ENCODE measurements at places on chromosomes 6 and 20.

DNA sequence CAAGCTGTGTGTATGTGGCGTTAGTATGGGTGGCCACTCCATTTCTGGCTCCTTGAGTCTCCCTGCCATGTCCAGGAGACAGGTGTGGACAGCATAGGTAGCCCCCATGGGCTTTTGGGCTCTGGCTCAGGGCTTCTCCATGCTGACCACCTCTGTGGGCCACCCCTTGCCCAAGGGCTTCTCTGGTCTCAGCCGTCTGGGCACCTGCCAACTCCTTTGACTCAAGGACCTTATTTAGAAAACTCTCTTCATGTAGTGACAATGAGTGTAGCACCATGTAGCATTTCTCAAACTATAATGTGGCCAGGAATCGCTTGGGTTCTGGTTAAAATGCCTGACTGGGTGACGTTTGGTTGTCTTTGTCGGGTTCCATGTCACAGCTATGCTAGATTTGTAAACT lies 5.1 kb upstream of the GTSF1L start:
- no peak for DNase-seq

- no peak for DNase-seq
Measured at GRCh38 chr6:131561925-131562707, 10.9 kb upstream of the ARG1 start.

DNA sequence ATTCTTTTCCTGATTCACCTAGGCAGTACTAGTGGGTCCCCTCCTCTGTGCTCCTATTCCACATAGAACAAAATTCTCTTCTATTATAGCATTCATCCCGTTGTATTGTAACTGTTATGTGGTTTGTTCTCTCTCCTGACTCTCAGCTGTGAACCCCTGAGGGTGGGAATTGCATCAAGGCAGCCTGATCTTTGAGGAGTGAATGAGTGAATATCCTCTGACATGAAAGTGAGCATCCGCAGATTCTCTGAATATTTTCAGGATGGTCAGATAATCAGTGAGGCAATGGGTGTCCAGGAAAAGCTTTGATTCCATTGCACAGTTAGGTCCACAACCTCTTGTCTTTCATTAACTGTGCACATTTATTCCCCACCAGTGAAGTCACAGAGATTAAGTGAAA lies 67.6 kb upstream of the SLC22A23 start:
- no peak for DNase-seq

GRCh38 chr6:35765739-35766138 lies 10.7 kb upstream of the CLPSL2 start:
- no peak for DNase-seq

DNA sequence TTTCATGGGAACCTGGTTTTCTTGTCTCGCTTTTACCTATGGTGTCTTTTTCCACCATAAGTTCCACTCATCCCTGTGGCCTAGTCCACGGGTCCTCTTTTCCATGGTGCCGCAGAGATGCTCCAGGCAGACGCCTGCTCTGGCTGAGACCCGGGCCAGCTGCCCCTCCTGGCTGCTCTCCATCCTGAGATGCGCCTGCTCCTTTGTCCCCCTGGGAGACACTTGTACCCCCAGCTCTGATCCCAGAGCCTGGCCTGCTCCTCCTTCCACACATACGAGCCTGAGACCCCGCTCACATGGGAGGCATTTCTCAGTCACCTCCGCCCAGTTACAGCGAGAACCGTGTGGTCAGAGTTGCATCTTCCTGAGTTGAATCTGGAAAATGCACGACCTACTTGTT lies 29.6 kb downstream of the RNASET2 start:
- no peak for DNase-seq

- DNase-seq, result no peak
Measured at GRCh38 chr20:56431471-56431870, 19.4 kb downstream of the CASS4 start.

DNA sequence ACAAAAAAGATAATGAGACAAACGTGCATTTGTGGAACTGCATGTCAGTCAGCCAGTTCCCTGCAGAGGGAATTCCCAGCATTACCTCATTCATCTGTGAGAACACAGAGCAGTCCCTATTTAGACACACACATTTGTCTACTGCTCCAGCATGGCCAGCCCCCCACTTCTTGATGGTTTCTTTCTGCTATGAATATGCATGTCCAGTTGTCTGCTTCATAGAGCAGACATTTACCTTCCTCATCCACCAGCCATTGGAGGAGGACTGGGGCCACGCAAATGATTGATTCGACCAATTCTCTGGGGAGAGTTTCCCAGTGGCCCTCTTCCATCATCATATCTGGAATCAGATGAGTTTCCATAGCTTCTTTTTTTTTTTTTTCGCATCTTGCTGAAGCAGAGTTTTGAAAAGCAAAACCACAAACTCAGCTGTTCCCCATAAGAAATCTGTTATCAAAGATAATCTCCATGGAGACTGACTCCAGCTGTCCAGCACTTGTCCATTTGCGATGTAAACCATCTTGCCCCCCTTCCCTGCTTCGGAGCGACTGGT lies 11.8 kb downstream of the ENPP1 start:
- DNase-seq, result no peak

DNA sequence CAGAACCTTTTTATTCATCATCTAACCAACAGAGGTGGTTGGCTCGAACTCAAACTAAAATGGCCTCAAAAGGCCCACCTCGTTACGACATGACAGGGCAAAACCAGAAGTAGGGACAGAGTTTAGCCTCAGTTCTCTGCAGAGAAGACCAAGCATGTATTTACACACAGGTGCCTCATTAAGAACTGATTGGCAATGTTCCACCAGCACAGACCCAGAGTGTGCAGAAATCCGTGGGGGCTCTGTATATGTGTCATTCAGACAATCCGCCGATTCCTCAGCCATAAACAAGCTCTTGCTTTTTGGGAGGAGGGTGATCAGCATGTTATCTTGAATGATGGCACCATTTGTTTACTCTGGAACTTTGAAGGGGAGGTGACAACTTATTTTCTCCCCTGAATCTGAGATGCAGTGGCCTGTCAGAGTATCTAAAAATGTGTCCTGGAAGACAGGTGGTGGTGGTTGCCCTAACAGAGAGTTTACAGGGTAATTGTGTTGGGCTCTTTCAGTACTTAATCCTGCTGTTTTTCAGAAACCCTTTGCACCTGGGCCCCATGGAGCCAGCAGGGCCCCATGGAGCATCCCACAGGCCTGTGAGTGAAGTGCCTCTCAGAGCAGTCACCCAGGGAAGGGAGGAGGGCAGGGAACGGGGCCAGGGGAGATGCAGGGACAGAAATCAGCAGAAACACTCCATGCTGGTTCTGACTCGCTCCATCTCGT lies 29.1 kb upstream of the C20orf203 start:
- DNase-seq, result no peak

DNA sequence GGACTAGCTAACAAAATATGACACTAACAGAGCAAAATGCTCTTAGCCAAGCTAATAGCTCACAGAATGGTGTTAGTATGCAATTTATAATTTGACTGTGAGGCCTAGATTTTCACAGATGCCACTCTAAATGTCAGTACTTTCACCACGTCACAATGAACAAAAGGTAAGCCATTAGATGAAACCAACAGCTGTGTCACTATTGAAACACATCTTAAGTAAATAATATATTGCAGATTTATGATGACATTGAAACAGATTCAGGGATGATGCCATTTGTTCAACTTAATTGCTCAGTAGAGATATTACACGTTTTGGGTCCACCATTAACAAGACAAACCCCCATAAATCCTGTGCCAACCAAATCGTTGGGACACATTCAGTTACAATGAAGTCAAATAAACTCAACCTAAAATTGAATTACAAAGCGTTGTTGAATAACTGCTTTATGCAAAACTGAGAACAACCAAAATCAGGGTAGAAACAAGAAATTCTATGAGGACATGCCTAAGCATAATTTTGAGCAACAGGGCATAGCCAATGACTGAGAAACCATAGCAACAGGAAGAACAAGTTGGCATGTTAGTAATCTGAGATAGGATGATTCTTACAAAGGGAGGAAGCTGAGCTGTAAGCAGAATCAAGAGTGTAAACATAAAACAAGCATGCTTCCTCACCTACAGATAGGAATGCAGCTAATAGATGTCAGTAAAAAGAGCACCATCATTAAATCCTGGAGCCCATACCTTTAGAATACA lies 85.6 kb upstream of the KHDRBS2 start:
- DNase-seq, result no peak

GRCh38 chr20:56860413-56860812 lies 231.3 kb downstream of the TFAP2C start:
- no peak for DNase-seq

- no peak for DNase-seq
Measured at GRCh38 chr20:49674383-49675352, 39.0 kb downstream of the B4GALT5 start.

DNA sequence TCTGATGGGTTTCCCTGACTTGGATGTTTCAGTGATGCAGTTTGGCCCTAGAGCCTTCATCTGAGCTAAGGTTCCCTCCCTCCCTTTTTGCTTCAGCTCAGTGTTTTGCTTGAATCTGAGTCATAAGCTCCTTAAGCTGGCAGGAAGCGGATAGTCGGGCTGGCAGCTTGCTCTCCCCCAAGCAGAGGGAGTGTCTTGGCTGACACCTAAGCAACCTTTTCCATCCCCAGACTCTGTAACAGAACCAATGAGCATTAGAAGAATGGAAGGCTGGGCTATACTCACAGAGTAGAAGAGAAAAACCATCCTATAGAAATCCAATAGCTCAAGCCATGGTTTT lies 98.3 kb downstream of the HAO1 start:
- DNase-seq, result no peak

- DNase-seq, result no peak
Measured at GRCh38 chr20:61841966-61842365, 223.7 kb downstream of the TAF4 start.

DNA sequence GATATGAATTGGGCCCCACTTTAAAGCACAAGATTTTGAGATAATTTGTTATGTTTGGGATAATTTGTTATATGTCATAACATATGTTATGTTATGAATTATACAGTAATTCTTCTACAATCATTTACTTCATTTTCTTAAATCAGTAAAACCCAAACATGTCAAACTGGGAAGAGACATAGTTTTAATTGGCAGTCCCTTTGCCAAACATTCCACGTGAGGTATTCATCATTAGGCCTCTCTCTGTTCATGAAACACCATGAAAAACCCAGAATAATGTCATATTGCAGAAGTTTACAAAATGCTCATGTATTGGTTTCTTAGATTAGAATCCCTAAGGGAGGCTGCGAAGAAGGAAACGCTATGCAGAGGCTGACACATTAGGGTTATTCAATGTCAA lies 89.4 kb upstream of the PDE10A start:
- no peak for DNase-seq

DNA sequence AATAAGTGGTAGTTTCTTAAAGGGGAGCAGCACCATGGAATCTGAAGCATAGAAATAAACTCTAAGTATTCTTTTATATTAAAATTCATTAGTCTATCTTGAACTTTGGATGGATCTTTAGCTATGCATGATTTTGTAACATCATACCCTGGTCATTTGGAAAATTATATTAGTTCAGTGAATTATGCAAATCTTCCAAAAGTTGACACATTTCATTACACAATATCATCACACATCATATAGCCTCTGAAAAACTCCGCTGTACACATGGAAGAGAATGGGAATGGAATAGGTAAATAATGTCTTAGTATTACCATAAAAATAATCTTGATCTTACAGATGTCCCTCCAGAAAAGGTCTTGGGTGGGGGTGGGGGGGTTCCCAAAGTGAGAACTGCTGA lies 96.1 kb downstream of the ATXN1 start:
- DNase-seq, result no peak

- no peak for DNase-seq
Measured at GRCh38 chr6:42702200-42702599, 20.2 kb downstream of the PRPH2 start.

Data from CD4-positive, alpha-beta T cell treated with Interleukin-21 for 1 hour (primary cell).